ENCODE measurements at places on chromosomes 4 and X.

DNA sequence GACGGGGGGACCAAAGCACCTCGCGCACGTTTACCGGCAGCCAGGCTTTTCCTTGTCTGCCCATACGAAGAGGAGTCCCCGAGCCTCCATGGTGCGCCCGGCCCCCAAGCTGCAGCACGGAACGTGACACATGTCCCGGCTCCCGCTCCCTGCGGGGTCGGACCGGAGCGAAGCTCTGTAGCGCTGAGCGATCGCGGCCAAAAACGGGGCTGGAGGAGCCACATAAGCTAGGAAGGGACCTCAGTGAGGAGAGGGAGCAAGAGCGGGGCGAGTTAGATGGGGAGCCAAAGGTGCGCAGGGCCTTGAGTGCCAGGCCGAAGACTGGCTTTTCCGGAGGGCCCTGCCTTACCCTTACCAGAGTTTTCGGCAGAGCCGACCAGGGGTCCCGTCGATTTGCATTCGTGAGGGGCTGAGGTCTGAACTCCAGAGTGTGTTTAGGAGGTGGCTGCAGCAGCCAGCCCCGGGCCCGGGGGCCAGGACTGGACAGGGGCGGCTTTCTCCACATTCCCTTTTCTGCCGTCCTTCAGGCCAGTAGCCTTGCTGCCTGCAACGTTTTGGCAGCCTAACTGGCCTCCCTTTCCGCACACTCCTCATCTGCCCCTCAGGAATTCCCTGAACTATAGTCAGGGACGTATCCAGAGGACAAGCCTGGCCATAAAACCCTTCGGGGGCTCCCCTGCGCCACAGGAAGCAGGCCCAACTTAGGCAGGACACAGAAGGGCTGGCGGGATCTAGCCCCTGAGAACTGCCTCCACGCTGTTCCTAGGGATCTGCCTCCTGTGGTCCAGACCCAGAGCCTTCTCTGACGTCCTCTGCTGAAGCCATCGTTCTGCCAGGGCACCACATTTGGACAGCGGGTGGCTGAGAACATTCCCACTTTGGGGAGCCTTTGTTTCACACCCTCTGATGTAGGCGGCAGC lies 689 bp downstream of the SSR4 start:
- no peak for DNase-seq

DNA sequence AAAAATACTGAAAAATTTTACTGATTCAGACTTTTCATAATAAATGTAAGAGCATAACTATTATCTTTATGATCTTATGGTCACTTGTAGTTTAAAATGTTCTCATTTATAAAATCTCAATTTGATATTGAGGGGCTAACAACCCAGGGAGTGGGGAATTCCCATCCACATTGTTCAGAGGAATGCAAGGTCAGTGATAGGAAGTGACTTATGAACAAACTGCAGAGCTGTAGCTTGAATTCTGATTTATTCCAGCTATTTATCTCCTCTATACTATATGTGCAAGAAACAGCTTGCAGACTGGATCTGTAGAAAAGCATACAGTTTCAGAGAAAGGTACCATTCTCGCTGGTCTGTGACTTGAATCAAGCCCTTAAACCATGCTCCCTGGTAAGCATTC lies 61.6 kb downstream of the SEC24D start:
- DNase-seq, result no peak

GRCh38 chr4:145097331-145097820 lies 620 bp downstream of the ANAPC10 start:
- no peak for DNase-seq

DNA sequence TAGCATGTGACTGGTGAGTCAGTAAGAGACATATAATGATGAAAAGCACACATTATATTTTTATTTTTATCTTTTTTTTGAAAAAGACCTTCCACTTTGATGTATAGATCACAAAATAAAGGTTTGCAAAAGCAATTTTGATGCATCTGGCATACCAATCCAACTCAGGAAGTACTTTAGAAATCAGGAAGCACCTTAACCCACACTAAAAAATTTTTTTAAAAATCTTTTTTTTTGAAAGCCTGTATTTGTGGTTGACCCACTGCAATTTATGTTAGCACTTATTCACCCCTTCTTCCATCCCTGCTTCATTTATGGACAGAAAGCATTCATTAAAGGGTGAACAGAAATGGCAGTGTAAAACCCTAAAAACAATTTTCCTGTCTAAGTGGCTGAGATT lies 16.6 kb downstream of the TMEM255A start:
- no peak for DNase-seq

GRCh38 chrX:23822397-23822796 lies 39.4 kb downstream of the SAT1 start:
- DNase-seq, result peak; percentile 53

GRCh38 chr4:136965478-136965877 lies 566.8 kb downstream of the PCDH18 start:
- DNase-seq, result no peak

DNA sequence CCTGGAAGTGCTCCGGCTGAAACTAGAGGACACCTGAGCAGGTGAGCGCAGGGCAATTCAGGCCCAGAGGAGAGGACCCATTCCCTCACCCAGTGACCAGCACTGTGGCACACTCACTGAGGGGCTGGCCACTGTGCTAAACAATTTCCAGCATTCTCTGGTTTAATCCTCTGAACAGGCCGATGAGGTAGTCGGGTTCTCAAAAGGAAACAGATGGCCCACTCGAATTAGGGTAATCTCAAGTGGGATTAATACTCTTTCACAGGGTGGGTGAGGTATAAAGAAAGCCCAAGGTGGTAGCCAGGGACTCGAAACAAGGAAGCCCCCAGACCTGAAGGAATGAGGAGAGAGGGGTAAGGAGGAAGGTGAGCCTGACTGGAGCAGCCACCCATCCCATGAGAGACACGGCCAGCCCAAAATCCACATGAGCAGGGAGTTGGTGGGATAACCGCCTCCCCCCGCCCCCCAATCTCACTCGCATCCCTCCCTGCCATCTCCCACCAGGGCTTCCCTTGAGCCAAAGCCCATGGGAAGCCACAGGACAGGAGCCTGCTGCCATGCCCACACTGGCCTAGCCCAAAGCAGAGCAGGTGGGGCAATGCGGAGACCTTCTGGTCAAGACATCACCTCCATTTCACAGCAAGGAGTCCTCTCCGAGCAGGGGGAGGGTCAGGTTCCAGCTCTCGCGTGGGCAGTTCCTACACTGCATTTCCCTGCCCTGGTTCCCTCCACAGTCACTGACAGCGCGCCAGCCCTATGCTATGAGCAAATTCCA lies 55.0 kb downstream of the SH3KBP1 start:
- DNase-seq, result no peak

DNA sequence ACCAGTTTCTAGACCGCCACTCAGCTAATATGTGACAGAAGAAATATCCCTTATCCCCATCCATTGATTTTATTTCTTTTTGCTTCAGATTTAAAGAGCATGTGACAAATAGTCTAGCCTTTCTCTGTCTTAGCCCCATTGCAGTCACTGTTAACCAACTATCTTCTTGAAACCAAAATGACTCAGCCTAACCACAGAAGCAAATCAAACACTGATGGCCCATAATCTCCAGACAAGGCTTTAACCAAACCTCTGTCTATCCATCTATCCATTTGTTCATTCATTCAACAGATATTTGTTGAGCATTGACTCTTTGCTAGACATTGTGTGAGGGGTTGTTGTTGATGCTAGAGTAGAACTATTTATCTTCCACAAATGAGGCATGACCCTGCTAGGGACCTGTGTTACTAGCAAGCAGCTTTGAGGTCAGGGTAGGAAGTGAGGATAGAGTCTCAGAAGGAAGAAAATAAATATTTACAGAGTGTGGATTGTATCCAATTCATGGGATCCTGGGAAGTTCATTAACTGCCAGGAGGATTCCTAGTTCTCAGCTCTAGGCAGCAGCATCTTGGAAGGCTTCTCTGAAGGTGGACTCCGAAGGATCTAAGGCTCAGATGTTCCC lies 22.5 kb downstream of the HNRNPH2 start:
- no peak for DNase-seq

GRCh38 chr4:7804756-7805385 lies 134.8 kb downstream of the AFAP1 start:
- DNase-seq, result no peak

DNA sequence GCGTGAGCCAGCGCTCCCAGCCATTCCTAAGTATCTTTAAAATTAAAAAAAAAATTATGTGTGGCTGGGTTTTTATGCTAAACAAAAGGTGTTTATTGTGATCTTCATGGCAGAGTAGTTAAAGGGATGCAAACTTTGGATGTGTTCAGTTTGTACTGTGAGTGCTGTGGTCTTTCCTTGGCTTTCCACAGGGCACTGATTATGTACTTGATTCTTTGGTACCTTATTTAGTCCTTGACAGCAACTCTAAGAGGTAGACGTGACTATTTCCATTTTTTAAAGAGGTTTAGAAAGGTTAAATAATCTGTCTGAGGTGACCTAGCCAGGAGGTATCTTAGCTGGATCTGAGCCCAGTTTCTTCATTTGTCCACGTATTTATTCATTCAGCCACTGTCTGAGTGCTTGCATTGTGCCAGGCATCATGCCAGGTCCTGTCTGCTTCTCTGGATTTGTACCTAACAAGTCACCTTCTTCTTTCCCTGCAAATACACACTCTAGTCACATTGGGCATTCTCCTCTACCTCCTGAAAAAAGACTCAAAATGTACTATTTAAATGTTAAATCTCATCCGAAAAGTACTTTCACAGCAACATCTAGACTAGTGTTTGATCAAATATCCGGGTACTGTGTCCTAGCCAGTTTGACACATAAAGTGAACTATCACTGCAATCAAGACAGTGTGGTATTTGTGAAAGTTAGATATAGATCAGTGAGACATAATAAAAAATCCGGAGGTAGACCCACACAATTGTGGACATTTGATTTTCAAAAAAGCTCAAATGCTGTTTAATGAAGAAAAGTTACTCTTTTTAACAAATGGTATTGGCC lies 31.5 kb downstream of the WWC2 start:
- no peak for DNase-seq

GRCh38 chr4:93852680-93853079 lies 24.1 kb downstream of the ATOH1 start:
- no peak for DNase-seq

DNA sequence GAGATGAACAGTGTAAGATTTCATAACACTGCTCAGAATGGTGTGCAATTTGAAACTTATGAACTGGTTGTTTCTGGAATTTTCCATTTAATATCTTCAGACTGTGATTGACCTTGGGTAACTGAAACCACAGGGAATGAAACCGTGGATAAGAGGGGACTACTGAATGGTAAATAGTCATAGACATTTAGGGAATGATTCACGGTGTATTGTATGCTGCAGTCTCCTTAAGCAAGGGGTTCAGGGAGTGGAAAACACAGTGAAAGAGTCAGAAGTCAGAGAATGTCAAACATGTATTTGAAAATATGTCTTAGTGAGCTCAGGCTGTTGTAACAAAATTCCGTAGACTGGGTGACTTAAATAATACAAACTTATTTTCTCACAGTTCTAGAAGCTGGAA lies 398.2 kb upstream of the DIPK2B start:
- no peak for DNase-seq

Data from skin of body (tissue), 3 donors.